ENCODE measurements at places on chromosomes 11 and 22.

DNA sequence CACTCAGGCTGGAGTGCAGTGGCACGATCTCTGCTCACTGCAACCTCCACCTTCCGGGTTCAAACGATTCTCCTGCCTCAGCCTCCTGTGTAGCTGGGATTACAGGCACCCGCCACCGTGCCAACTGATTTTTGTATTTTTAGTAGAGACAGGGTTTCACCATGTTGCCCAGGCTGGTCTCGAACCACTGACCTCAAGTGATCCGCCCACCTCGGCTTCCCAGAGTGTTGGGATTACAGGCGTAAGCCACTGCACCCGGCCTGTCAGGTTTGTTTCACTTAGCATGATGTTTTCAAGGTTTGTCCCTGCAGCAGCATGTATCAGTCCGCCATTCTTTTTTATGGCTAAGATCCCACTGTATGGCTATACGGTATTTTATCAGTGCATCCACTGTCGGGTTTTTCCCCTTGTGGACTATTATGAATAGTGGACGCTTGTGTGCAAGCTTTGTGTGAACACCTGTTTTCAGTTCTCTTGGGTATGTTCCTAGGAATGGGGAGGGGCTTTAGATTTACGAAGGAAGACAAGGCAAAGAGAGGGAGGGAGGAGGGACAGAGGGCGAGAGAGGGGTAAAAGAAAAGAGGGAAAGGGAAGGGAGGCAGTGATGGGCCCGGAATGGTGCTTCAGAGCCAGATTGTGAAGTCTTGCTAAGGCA is 13.9 kb upstream of the CDC42EP2 start:
- no peak for DNase-seq

DNA sequence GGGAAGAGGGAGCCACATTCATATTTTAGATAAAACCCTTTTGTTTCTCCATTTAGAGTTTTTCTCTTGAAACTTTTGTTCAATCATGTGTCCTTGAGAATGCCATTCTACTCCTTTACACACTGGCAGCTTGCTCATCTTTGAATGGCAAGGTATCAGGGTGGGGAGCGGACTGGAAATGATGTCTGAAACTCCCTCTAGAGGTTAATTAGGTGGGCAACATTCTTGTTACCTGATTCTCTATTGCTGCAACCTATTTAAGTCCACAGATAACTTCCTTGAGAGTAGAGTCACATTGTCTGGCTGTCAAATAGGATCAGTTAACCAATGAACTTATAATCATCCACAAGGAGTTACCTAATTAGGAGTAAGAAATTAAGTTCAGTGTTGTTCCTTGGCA is 533.6 kb upstream of the API5 start:
- no peak for DNase-seq

DNA sequence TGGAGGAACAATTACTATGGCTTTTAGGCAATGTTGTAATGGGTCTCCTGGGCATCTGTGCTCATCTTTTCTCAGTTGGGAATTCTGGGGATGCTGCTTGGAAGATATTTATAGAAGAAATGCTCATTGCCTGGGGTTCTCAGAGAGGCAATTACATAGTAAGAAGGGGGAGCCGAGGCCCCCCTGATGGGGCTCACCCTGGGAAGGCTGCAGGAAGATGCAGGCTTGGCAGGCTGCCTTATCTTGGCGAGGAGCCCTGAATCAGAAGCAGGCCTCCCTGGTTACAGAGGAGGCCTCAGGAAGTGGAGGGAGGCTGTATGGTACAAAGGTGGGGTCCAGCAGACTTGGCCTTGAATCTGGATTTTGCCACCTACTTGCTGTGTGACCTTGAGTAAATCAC is 60.6 kb upstream of the CRYBB3 start:
- DNase-seq: peak; percentile 59

DNA sequence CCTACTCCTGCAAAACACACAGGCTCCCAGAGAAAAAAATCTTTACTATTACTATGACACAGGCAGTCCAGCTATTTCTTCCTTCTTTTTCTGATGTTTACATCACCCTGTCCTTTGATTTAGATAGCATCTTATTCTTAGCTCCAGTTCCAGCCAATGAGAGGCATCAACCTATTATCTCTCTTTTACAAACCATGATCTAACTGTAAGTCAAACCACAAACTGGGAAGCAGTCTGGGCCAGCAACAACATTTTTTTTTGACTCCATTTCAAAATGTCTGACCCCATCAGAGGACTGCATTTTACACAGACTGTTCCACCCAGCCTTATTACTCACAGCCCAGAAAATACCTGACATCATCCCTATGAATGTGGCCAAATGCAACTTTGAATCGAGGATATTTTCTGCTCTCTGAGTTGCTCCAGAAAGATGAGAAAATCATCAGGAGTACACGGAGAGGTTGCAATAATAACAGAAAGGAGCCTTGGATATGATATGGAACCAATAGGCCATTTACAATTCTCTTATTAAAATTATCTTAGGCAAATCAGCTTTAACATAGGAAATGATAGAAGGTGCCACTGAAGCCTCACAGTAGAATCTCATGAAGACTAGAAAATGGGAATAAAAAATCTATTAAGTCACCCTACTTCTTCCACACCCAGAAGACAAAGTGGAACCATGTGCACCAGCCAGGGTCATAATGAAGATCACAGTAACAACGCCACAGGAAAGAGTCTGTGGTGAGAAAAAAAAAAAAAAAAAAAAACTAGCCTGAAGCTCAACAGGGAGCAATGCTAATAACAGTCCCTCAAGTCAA is 21.2 kb downstream of the TBRG1 start:
- no peak for DNase-seq

DNA sequence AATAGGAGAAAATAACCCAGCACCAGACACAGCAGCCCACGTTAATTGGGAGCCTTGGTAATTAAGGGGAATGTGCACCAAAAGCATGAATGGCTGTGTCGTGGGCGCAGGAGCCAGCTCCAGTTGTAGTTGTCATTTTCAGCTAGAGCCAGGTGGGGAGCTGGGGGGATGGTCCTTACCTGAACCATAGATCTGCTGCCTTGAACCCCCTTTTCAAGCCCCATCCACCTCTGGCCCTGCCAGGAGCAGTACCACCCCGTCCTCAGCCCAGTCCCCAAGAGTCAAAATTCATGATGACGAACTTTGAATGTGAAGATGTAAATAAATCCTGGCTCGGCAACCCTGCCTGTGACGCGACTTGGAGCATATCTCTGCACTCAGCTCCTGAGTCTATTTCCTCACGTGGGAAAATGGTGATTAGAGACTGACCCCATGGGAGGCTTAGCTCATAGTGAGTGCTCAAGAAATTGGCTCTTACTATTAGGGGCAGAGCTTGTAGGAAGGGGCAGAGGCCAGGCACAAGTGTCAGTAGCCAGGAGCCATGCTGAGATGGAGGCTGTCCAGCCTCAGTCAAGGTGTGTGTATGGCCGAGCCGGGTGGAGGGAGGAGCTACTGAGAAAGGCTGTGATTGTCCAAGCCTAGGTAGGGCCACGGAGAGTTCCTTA is 794 bp upstream of the FXYD6 start:
- no peak for DNase-seq

DNA sequence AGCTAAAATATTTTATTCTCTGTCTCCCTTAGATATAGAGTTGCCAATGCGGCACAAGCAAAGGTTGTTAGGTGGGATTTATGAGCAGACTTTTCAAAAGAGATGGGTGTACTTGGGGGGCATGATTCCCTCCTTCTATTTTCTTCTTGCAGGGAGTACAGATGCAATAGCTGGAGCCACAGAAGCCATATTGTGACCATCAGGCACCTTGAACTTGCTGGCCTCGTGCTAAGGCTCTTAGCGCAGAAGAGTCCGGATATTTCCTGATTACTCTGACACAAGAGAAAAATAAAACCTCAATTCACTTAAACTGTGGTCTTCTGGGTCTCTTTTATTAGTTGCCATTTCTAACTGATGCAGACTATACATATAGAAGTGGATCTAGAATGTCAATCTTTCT is 547.4 kb downstream of the MIAT start:
- no peak for DNase-seq

DNA sequence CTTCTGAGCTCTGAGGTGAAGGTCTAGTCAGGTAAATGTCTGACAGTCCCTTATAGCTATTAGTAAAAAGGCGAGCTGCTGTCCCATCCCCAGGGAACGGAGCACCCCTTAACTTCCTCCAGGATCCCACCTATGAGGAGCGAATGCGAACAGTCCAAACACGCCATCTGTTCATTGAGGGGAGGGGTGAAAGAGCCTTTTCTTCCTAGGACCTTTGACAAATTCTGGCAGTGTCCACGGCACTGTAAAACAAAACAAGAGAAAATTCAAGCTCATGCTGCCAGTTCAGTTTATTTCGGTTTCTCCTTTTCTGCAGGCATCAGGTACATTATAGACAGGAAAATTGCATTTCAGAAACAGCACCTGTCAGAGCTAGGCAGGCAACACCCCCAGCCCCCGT is 253.8 kb upstream of the CADM1 start:
- no peak for DNase-seq

DNA sequence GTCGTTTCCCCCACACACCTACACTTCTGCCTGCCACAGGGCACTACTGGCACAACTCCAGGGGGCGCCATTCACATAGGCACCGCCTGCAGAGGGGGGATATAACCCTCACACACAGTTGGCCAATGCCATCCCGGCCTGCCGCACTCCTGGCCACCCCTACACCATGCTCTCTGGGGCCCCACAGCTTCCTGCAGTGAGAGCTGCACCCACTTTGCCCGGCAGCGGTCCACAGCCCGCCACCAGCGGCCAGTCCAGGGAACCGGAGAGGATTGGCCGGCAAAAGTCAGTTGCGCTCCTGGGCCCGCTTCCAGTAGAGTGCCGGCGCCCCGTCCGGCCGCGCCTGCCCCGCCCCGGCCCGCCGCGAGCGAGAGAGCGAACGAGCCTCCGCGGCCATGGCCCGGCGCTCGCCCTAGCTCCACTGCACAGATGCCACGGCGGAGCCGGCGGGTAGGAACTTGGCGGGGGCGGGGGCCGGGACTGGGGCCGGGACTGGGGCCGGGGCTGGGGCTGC is 25.6 kb upstream of the SUSD2 start:
- DNase-seq: peak; percentile 77
